ENCODE measurements at places on chromosomes 4 and X.

DNA sequence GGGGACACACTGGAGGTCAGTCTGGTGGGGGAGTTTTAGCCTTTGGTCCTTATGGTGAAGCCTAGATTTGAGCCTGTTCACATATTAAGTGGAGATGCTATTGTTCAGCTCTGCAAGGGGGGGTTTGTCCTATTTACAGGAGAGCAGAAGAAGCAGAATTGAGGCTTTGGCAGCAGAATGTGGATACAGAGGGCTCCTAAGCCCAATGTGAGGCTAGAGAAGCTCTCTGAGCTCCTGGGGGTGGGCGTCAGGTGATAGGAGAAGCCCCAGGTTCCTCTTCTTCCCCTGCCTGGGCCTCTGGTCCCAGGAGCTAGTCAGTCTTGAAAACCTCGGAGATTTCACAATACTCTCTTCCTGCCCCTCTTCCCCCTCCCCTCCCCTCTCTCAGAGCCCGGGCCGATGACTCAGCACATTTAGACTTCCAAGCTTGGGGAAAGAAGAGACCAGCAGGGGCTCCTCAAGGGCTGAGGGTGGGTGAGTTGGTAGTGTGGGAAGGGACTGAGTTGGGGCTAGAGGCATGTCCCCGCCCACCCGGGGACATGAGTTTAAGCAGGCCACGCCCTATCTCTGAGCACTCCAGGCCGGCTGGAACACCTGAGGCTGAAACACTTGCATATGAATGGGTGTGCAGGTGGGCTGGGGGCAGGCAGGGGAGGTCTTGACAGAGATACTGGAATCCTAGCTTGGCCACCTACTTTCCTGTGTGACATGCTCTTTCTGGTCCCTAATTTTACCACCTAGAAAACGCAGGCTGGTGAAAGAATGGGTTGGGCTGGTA is 3.4 kb downstream of the TFE3 start:
- DNase-seq, result peak; percentile 72

DNA sequence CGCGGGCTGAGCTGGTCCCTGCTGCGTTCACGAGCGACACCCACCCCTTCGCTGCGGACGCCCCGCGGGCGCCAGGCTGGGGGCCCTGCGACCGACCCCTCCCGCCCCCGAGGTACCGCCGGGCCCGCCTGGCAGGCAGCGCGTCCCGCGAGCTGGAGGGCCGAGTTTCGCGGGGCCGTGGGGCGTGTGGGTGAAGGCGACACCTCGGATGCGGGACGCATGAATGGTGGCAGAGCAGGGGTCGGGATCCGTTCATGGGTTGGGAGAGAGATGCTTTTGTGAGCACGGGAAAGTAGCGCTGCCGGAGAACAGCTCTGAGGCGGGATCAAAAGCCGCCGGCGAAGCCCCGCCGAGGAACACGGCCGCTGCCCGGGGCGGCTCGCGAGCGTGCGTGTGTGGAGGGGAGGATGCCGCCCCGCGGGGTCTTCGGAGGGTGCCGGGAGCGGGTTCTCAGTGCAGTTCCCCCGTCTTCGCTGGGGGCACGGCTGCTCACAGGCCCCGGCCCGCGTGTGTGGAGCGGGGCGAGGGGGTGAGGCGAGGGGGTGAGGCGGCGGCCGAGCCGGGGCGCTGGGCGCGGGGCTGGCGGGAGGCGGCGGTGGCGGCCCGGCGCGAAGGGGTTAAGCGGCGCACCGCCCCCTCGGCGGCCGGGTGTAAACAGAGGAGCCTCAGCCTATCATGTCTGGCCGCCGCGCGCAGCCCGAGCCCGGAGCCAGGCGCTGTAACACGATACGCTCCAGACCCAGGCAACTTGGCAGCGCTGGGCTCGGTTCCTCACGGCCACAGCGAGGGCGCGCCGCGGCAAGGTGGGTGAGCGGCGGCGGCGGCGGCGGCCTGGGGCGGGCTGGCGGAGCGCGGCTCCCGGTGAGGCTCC is 205.3 kb downstream of the TENM3 start:
- peak; percentile 97 for DNase-seq

DNA sequence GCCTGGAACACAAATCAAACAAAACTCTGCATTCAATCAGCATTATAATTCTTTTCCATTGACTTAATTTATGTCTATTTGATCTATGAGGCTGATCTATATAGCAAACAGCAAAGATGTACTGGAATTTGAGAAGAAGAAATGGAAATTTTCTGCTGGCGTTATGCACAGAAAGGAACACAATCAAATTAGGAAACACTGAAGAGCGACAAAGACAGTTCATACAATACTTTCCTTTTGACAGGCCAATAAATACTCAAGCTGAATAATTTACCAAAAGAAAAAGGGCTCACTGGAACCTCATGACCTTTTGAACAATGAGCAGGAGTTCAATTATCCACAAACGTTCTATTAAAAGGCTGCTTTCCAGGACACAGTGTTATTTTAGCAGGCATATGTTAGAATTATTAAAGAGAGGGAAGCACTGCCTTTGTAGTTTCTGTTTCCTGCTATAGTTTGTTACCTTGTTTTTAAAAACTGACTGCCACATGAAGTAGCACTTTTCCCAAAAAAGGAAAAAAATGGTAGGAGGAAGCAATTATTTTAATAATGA is 8.1 kb downstream of the PDHA2 start:
- DNase-seq, result no peak

GRCh38 chrX:15167826-15168225 is 102.1 kb downstream of the ASB9 start:
- DNase-seq, result no peak

GRCh38 chrX:81280148-81280547 is 78.2 kb downstream of the SH3BGRL start:
- no peak for DNase-seq

DNA sequence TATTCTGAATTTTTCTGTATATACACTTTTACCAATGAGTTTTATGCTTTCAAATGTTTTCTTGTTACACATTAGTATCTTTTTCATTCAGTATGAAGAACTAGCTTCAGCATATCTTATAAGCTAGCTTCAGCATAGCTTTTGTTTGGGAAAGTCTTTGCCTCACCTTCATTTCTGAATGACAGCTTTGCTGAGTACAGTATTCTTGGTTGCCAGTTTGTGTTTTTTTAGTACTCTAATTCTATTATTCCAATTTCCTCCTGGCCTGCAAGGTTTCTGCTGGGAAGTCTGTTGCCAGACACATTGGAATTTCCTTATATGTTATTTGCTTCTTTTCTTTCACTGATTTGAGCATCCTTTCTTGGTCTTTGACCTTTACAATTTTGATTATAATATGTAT is 278.8 kb downstream of the SPATA18 start:
- no peak for DNase-seq
